Stimulated activated CD4-positive, alpha-beta T cell treated with anti-CD3 and anti-CD28 coated beads, Interleukin-4, amount 100 ng/mL, for 24 hours (primary cell): ENCODE measurements at places on chromosomes 16 and 17.

GRCh38 chr16:76329106-76329505 lies 51.9 kb downstream of the CNTNAP4 start:
- DNase-seq, result no peak

DNA sequence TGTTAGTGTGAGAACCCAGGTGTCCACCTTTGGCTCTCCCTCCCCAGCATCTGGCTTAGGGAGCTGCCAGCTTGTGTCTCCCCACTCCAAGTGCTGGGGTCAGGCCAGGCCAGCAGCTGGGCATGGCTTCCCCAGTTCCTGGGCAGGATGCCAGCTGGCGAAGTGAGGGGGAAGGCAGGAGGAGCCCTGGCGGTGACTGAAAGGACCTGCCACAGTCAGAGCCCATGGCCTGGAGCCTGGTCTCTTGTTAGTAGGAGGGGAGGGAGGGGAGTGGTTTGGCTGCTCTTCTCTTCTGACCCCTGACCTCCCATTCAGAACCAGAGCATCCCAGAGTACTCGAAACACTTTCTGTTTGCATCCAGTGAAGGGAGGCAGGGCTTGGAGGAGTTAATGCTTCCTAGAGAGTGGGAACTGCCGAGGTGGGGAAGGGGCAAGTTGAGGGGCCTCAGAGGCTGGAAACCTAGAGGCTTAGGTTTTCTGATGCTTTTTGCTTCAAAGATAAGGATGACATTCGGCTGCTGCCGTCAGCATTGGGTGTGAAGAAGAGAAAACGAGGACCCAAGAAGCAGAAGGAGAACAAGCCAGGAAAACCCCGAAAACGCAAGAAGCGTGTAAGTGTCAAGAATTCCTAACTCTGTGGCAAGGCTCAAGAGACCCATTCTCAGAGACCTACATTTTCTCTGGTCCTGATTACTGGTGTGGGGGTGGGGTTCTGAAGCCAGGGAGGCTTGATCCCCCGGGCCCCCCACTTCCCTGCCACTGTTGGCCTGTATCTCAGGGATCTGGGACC lies 772 bp downstream of the CHD3 start:
- peak; percentile 35 for DNase-seq

GRCh38 chr16:68022278-68022727 lies 729 bp downstream of the DDX28 start:
- DNase-seq, result no peak

DNA sequence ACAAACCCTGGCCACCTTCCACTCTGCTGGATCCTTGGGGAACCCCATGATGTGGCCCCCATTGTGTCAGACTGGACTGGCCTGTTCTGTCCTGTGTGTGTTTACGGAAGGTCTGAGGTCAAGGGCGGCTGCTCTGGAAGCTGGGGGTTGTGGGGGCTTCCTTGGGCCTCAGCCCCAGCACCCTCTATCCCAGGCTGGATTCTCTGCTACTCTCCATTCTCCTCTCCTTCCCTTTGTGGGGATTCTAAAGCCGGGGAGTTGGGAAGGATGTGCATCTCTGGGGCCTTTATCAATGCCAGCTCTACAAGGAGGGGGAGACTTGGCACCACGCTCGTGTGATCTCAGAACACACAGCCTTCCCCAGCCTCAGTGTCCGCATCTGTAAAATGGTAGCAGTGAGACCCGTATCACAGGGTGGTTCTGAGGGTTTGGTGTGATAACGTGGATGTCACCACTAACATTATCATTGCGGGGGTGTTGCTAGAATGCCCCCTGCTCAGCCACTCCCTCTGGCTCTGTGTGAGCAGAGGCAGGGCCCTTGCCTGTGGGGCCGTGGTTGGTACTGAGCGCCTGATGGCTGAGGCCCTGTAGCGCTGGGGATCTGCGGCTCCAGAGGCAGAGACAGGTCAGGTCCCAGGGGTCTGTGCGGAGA lies 18.1 kb downstream of the ADGRG1 start:
- no peak for DNase-seq

GRCh38 chr17:41733348-41734138 lies 900 bp downstream of the HAP1 start:
- no peak for DNase-seq

DNA sequence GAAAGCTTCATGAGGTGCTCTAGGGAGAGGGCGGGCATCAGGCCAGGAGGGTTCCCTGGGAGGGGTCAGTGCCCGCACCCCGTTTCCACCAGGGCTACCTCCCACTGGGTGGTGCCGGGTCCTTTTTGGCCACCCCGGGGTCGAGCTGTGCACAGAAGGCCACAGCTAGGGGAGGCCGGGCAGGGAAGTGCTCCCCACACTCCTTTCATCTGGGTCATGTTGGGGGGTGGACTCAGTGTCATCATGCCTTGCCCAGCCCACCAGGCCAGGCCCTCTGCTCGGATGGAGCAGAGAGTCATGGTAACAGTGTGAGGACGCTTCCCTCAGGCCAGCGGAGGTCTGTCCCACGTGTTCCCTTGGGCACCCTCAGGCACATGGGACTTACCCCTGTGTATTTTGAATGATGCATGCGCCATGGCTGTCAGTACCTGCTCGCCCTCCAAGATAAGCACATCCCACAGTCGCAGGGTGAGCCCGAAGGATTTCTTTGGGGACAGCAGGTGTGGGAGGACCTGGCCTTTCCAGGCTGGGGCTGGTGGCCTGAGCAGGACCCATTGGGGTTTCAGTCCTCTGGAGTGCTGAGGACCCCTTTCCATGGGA lies 46.4 kb downstream of the TNFRSF13B start:
- no peak for DNase-seq
